ENCODE measurements at places on chromosomes 11 and 22.

GRCh38 chr22:37809672-37810333 lies 2.1 kb downstream of the GCAT start:
- DNase-seq, result no peak

GRCh38 chr11:134801570-134801969 lies 389.5 kb upstream of the B3GAT1 start:
- no peak for DNase-seq

GRCh38 chr11:125570952-125571351 lies 1.7 kb downstream of the EI24 start:
- no peak for DNase-seq

DNA sequence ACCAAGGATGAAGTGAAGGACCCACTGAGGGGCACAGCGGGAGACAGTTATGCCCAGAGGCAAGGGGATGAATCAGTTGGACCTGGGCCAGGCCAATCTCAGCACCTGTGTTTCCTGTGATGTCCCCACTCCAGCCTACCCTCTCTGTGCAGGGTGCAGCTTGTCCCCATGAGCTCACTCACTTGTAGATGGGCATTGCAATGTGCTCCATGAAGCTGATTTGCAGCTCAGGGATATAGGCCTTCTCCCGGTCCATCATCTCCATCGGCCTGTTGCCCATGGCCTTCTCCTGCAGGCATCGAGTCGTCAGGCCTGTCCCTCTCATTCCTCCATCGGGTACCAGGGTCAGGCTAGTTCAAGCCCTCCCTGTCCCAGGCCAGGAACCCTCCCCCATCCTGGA lies 96.2 kb downstream of the PDE2A start:
- no peak for DNase-seq

DNA sequence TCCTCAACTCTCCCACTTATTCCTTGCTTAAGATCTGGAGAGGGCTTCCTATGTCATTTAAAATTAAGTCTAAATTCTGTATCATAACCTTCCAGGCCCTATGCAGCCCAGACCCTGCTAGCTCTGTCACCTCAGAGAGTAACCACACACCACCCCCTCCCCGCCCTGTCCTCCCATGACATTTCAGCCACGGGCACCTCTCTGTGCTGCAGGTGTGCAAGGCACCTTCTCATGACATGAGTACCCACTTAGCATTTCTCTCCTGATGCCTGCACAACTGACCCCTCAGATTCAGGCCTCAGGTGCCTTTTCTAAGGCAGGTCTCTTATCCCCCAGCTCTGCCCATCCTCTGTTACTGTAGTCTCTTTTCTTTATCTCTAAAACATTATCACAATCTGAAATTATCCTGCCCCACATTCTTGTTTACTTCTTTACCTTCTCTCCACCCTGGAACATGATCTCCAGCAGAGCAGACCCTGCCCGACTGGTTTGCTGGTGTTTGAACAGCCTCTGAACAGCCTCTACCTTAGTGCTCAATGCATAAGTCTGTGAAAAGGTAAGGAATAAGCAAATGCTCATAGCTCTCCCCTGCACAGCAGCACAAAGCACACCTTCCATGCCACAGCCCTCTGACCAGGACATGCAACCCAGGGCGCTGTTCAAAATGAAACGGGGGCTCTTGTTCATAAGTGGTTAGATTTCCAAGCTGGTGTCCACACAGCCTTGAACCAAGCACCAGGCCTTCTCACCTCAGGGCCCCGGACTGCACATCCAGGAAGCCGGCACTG lies 196.1 kb upstream of the B3GAT1 start:
- DNase-seq, result no peak

GRCh38 chr11:46242041-46242951 lies 35.2 kb upstream of the CREB3L1 start:
- no peak for DNase-seq

DNA sequence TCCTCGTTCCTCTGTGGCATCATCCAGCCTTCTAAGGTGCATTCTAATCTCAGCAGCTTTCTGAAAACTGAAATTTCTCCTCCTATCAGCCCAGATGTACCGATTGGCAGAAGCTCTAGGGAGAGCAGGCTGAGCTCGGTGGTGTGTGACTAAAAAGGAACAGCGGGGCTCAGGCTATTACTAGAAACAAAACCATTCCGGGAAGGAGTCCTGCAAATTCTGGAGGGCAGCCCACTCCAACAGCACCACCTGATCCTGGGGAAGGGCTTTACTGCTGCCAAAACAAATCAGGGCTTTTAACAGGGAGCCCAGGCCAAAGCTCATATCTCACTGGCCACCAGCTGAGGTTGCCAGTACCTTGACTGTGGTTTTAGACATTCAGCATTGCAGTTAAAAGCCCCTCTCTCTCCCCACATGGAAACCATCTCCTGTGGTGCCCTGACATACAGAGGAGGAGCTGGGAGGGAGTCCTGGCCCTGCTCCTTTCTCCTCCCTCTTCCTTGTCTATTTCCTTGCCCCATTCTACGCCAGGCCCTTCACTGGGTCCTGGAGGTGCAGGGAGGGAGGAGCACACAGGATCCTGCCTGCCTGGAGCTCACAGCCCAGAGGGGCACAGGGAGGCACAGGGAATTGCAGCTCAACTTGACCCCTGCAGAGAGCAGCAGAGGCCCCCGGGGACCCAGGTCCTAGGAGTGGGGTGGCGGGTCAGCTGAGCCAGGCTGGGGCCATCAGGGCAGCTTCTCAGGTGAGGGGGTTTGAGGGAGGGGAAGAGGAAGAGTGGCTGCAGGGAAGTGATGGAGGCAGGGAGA lies 889 bp downstream of the PLAAT4 start:
- DNase-seq, result no peak

DNA sequence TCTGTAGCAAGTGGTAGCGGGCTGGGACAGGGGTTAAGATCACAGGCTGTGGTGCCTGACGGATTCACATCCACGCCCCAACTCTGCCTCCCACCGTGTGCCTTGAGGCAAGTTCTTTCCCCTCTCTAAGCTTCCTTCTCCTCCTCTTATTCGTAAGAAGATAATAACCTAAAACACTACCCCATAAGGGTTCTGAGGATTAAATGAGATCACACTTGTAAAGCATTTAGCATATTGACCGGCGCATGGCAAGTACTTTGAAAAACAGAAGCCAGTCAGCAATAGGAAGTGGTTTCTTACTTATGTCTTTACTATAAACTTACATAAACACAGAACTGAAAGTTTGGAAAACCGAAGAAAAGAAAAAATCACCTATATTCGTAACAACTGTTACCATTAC lies 15.5 kb upstream of the LMO2 start:
- DNase-seq, result no peak

GRCh38 chr11:2294926-2295290 lies 6.8 kb downstream of the C11orf21 start:
- DNase-seq, result no peak

- DNase-seq, result no peak
These were observed 15.0 kb downstream of the TPCN2 start for GRCh38 chr11:69063652-69064260.

- DNase-seq, result no peak
These were observed 29.5 kb downstream of the DKK3 start for GRCh38 chr11:11978792-11979487.

DNA sequence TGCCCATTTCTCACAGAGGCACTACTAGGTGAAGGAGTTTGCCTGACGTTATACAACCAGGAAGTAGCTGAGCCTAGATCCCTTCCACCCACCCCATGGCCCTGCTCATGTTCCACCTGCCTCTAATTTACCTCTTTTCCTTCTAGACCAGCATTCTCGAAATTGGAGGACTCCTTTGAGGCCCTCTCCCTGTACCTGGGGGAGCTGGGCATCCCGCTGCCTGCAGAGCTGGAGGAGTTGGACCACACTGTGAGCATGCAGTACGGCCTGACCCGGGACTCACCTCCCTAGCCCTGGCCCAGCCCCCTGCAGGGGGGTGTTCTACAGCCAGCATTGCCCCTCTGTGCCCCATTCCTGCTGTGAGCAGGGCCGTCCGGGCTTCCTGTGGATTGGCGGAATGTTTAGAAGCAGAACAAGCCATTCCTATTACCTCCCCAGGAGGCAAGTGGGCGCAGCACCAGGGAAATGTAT lies 14.1 kb downstream of the PIK3IP1 start:
- no peak for DNase-seq

DNA sequence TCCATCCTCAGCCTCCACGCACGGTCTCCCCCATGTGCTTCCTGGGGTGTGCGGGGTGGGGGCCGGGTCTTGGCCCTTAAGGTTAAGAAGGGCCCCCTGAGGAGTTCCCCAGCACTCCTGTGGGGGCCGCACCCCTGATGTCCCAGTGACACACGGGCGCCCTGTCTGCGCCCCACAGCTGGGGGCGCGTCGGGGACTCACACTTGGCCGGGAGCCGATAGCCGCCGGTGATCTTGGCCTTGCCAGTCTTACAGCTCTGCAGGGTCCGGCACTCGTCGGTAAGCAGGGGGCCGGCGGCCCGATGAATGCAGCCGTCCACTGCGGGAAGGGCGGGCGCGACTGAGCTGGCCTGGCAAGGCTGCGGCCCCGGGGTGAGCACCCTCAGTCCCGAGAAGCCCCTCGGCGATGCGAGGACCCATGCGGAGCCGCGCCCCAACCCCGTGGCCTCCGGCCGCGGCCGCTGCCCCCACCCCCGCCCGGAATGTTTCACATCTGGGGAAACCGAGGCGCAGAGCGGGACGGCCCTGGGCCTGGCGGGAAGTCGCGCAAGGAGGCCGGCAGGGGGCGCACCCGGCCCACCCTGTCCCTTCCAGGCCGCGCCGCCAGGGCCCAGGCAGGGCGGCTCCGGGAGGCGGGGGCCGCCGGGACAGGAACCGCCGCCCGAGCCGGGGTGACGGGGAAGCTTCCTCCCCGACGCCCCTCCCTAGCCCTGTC lies 13.9 kb downstream of the OTUB1 start:
- DNase-seq, result peak; percentile 76

DNA sequence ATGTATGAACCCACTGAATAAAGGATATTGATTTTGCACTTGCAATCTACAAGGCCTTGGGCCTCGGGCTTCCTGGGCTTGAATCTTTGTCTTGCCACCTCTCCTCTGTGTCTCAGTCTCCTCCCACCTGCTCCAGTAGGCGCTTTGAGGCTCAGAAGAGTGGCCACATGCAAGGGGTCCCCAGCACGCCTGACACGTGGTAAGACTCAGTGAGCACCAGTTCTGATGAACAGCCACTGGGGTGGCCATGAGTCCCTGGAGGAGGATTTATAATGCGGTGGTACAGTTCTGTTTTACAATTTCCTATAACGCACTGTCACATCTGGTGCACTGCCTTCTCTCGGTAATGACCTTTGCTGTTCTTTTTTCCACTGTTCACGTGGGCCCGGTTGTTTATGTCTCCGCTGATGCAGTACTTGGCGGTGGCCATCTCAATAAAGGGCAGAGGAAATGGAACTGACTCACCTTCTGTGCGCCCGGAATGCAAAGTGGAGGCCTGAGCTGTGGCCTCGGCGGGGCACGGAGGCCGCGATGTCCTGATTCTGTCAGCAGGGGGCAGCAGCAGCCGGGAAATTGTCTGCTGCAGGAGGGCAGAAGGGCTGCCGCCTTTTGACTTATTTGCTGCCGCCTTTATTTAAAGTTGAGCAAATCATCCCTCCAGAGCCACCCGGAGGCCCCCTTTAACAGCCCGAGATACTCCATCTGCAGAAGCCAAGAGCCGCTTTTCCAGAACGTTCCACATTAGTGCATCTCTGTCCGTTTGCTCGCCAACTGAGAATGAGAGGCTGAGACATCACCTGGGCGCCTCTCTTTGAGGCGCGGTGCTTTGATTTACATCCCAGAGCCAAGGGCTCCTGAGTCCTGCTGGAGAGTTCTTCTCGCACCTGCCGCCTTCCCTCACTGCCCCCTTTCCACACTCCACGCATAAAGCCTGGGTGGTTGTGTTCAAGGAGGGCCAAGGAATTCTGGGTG lies 6.0 kb upstream of the IFT27 start:
- peak; percentile 91 for DNase-seq

- no peak for DNase-seq
These were observed 139.2 kb downstream of the CCDC81 start for GRCh38 chr11:86513746-86514373.

DNA sequence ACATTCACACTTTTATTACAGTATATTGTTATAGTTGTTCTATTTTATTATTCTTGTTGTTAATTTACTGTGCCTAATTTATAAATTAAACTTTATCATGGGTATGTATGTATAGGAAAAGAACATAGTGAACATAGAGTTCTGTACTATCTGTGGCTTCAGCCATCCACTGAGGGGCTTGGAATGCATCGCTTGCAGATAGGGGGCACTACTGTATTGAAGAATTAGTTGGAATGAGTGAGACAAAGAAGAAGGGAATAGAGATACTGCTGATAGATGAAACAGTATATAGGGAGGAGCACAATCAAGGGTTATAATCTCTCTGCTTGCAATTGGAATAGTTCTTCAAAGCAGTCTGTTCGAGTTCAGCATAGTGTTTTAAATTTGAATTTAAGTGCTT lies 432.2 kb downstream of the RAB38 start:
- peak; percentile 16 for DNase-seq

GRCh38 chr11:113472471-113472870 lies 2.7 kb downstream of the DRD2 start:
- DNase-seq, result no peak

DNA sequence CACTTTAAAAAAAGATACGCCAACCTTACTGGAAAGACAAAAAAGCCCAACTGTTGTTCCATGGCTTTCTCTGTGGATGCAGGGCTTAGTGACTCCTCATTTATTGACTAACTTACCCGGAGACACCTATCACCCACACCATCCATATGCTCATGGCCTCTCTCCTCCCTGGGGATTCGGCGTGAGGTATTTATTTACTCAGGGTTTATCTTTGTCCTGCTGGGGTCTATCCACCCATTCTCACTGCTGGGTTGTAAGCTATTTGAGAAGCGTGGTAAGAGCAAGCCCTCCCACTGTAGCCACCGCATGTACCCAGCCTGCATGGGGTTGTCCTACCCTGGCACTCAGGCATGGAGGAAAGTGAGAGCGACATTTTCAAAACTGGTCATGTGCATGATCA lies 93.6 kb downstream of the NELL1 start:
- DNase-seq, result no peak

GRCh38 chr11:106986261-106986660 lies 32.0 kb downstream of the GUCY1A2 start:
- no peak for DNase-seq

GRCh38 chr11:14081581-14082231 lies 119.2 kb downstream of the SPON1 start:
- DNase-seq, result no peak

DNA sequence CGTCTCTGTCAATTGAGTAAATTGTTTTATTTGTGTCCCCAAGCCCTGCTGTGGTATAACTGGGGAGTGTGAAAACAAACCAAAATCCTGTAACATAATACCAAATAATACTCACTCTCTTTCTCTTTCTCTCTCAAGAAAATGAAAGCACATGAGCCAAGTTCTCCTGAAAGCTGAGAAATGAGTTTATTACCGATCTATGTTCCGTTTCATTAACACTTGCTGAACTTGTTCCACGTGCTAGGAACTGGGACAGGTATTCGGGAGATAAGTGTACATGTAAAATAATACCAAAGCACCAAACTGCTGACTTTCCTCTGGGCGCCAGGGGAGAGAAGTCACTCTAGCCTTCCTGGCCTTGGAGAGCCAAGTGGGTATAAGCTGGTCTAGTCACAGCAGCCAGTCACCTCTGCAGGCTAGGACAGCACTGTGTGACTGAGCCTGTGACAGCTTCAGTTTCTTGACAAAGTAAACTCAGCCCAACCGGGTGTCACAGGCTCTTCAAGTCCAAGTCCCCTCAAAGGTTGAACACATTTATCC lies 23.1 kb downstream of the CD6 start:
- DNase-seq, result no peak

- DNase-seq, result no peak
These were observed 48.9 kb downstream of the POLD3 start for GRCh38 chr11:74641289-74641688.

- no peak for DNase-seq
These were observed 76.2 kb downstream of the KCNC1 start for GRCh38 chr11:17810746-17811145.

- DNase-seq, result no peak
These were observed 30.5 kb downstream of the TMPRSS5 start for GRCh38 chr11:113675565-113675964.

- DNase-seq, result no peak
These were observed 5.7 kb upstream of the MMP20 start for GRCh38 chr11:102630598-102631448.

Data from WTC11 (cell line).